ENCODE measurements at places on chromosomes 13 and 19.

DNA sequence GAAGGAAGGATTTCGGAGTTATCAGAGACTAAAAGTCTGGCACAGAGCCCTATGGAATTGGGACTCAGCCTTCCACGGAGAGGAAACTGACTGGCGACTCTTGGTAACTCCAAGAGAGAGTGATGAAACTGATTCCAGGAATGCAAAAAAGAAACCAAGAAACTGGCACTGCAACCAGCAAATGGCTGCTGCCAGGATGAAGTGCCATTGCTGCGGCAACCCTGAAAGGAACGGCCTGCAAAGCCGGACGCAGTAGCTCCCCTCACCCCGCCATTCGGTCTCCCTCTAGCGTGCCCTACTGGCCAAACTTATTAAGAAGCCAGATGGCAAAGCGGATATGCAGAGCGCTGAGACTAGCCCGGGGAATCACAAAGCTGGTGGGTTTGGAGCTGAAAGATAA, 236.0 kb downstream of the PCDH9 start:
- no peak for DNase-seq

DNA sequence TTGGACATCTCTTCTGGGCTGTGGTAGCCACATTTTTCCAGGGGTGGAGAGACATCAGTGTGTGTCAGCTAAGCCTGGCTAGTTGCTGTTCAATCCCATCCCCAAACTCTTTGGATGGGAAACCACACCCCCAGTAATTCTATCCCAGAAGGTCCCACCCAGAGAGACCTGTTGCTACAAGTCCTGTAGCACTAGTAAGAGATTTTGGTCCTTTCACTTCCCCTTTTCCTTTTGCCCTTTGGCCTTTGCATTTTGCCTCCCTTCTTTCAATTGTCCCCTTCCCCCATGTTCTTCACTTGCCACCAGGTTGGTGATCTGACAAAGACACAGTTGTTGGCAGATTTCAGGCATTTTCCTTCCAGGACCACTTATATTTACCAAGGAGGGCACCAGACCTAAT, 3.8 kb downstream of the CBY2 start:
- no peak for DNase-seq

DNA sequence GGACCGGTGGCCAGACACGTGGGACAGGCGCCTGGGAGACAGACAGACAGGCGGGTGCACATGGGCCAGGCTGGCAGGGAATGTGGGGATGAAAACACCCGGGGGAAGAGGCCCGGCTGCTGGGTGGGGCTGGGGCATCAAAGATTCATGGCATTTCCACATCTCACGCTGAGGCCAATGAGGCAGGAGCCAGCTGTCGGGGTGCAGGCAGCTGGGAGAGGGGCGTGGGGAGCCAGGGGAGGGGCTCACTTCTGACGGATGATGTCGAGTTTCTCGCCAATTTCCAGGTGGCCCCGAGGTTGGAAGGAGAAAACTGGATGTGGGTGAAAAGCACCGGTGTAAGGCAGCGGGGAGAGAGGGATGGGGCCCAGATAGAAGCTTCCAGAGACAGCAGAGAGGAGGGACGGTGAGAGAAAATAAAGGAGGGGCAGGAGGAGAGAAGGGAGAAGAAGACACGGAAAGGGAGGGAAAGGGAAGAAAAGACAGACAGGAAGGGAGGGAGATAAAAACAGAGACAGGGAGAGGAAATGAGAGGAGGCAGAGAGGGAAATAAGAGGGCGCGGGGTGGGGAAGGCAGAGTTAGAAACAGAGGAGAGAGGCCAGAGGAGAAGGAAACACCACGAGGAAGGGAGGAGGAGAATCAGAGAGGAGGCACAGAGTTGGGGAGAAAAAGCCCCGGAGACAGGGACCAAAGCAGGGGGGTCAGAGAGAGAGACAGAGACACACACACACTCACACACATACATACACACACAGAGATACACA, 8.0 kb upstream of the CCER2 start:
- DNase-seq = no peak

DNA sequence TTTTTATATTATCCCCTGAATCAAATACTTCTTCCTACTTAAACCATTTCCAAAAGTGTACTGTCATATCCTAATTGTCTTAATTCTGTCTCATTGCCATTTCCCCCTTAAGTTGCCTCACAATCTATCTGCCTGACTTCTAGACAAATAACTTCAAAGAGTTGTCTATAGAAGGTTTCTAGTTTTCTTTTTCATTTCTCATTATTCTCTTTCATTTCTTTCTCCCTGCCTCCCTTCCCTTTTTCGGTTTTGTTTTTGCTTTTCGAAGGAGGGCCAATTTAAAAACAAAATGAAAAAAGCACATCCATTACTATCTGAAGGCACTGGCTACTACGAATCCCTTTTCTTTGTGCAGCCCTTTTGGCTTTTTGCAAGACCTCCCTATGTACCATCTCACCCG, 367.2 kb downstream of the DNAJC15 start:
- DNase-seq = no peak

GRCh38 chr13:48561466-48562235, 28.8 kb upstream of the RCBTB2 start:
- DNase-seq = no peak

- no peak for DNase-seq
These were observed 21.7 kb upstream of the ZNF429 start for GRCh38 chr19:21483589-21484170.

DNA sequence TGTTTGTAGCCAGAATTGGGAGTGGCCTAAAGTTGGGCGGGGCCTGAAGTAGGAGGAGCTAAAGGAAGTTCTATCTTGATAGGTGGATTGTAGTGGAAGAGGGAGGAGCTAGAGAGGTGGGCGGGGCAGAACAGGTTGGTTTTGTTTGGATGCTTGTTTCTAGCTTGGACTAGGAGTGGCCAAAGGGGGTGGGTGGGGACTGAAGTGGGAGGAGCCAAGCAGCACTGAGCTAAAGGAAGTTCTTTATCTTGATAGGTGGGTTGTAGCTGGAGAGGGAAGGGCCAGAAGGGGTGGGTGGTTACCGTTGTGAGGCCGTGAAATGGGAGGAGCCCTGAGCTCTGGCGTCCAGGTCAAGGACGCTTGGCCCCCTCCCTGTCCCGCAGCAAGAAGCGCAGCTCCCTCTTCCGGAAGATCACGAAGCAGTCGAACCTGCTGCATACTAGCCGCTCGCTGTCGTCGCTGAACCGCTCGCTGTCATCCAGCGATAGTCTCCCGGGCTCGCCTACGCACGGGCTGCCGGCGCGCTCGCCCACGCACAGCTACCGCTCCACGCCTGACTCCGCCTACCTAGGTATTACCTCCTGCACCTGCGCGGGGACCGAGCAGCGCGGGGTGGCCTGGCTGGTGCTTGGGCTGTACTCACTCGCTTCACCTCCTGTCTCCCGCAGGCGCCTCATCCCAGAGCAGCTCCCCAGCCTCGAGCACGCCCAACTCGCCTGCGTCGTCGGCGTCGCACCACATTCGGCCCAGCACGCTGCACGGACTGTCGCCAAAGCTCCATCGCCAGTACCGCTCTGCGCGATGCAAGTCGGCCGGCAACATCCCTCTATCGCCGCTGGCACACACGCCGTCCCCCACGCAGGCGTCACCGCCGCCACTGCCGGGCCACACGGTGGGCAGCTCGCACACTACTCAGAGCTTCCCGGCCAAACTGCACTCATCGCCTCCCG, 8.0 kb downstream of the DNASE2 start:
- DNase-seq = no peak

GRCh38 chr13:43298816-43299215, 275.4 kb downstream of the DNAJC15 start:
- DNase-seq = no peak

- DNase-seq = no peak
These were observed 1.1 kb downstream of the ADAMTS10 start for GRCh38 chr19:8609279-8610040.

- no peak for DNase-seq
These were observed 13.2 kb downstream of the SLC46A3 start for GRCh38 chr13:28705461-28706083.

DNA sequence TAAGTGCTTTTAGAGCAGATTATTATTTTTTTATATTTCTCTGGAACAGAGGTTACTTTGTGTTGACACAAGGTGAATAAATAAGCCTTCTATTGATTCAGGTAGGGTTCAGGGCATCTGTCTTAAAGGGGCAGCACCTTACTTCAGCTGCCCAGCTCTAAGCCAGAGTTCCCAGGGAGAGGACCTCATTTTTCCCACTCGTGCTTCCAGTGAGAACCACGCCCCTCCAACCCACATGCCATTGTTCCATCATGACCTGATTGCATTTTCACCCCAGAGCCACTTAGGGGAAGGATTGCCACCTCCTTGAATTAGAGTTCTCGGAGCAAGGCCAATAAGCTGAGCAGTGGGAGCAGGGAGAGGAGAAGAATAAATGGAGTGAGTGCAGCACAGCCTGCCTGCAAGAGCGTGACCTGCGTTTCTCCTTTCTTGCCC, 104.3 kb upstream of the FRY start:
- peak; percentile 32 for DNase-seq

GRCh38 chr19:35608251-35608650, 4.3 kb upstream of the HAUS5 start:
- no peak for DNase-seq

GRCh38 chr19:33442706-33443105, 69.2 kb downstream of the CEBPG start:
- no peak for DNase-seq

DNA sequence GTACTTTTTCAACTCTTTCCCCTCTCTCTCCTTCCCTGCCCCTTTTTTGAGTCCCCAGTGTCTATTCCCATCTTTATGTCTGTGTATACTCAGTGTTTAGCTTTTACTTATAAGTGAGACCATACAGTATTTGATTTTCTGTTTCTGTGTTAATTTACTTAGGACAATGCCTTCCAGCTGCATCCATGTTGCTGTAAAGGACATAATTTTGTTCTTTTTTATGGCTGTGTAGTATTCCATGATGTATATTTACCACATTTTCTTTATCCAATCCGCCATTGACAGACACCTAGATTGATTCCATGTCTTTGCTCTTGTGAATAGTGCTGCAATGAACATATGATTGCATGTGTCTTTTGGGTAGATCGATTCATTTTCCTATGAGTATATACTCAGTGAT, 10.7 kb upstream of the ZC3H13 start:
- no peak for DNase-seq

DNA sequence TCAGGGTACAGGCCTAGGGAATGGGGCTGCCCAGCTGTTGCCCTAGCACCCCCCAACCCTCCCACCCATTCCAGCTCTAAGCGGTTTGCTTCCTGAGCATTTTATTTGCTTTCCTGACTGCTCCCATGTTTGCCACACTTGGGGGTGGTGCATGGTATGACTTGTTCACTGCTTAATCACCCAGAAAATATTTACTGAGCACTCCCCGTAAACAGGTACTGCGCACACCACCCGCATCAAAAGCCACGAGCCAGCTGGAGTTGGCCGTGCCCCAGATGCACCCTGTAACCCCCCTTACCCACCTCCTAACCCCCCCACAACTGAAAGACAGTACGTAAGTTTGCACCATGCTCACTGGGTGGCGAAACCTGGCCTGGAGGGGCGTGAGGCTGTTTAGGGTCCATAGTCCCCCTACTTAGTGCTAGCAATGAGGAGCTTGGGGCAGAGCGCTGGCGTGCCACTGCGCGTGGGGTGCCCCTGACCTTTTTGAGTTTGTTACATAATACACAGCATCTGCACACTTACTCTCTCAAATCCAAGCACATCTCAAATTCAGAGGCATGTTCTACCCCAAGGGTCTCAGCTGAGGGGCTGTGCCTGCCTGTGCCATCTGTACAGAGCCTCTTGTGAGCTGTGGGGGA, 29.8 kb downstream of the DPF1 start:
- DNase-seq = peak; percentile 45

DNA sequence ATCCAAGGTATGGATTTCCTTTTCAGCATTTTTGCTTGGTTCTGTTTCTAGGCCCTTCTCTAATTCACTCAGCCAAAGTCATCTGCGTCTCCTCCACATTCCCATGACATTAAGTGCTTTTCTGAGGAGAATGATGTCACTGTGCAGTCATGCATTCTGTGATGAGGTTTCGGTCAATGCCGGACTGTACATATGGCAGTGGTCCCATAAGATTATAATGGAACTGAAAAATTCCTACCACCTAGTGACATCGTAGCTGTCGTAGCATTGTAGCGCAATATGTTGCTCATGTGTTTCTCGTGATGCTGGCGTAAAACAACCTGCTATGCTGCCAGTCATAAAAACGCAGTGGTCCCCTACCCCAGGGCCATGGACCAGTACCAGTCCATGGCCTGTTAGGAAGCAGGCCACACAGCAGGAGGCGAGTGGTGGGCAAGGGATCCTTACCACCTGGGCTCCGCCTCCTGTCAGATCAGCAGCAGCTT, 63.4 kb upstream of the TNFRSF19 start:
- no peak for DNase-seq

- DNase-seq = no peak
These were observed 486.5 kb upstream of the KLF12 start for GRCh38 chr13:74620711-74621110.

GRCh38 chr19:14450168-14450874, 17.2 kb downstream of the PKN1 start:
- peak; percentile 5 for DNase-seq

GRCh38 chr19:33878030-33878544, 81.4 kb downstream of the KCTD15 start:
- DNase-seq = no peak

DNA sequence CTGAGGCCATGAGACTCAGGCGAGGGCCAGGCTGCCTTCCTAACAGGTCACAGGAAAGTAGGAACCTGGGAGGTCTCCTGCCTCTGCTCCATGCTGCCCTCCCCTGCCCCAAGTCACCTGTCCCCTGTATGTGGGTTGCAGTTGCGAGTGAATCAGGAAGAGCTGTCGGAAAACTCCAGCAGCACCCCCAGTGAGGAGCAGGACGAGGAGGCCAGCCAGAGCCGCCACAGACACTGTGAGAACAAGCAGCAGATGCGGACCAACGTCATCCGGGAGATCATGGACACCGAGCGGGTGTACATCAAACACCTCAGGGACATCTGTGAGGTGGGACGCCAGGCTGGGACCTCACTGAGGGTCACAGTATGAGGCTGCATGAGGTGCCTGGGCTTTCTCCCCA, 22.8 kb upstream of the C1QTNF9 start:
- no peak for DNase-seq

DNA sequence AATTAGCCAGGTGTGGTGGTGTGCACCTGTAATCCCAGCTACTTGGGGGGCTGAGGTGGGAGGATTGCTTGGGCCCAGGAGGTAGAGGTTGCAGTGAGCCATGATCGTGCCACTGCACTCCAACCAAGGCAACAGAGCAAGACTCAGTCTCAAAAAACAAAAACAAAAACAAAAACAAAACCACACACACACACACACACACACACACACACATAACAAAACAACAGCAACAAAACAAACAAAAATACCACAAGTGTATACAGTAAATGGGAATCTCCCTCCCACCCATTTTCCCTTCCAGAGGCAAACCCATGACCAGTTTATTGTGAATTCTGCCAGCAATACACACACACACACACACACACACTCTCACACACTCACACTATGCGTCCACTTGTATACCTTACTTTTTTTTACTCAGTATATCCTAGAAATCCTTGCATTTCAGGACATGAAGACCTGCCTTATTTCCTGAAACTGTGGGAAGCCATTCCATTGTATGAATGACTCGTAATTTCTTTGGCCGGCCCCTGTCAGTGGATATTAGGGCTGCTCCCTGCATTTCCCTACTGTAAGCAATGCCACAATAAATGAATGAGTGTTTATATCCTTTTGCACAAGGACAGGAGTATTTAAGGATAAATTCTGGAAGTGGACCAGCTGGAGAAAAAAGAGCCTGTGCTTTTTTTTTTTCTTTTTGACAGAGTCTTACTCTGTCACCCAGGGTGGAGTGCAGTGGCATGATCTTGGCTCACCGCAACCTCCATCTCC, 6.9 kb upstream of the PLEKHF1 start:
- no peak for DNase-seq

GRCh38 chr13:100128373-100128772, 39.5 kb downstream of the PCCA start:
- DNase-seq = no peak
